ENCODE measurements at places on chromosomes 1 and 21.

GRCh38 chr1:82778612-82779011, 977.9 kb downstream of the ADGRL2 start:
- DNase-seq, result no peak

DNA sequence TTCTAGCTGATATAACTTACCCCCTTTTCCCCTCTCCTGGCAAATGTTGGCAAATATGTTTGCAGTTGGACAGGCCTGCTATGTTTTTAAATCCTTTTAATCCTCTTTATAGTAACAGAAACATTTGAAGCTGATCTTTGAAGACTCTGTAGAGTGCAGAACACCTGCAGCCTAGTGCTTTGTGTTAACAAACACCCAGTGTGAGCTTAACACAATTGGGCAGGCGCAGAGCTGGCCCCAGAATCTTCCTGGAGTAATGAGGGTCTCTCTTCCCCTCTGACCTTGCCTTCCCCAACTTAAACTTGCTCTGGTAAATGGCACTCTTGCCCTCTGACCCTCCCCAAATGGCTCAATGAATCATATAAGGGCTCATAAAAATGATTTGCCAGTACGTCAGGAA, 247.9 kb upstream of the LYPLAL1 start:
- no peak for DNase-seq

- no peak for DNase-seq
These were observed 59.5 kb downstream of the KCNN3 start for GRCh38 chr1:154810571-154810970.

- DNase-seq, result no peak
These were observed 90.1 kb upstream of the IRF2BP2 start for GRCh38 chr1:234699795-234700665.

DNA sequence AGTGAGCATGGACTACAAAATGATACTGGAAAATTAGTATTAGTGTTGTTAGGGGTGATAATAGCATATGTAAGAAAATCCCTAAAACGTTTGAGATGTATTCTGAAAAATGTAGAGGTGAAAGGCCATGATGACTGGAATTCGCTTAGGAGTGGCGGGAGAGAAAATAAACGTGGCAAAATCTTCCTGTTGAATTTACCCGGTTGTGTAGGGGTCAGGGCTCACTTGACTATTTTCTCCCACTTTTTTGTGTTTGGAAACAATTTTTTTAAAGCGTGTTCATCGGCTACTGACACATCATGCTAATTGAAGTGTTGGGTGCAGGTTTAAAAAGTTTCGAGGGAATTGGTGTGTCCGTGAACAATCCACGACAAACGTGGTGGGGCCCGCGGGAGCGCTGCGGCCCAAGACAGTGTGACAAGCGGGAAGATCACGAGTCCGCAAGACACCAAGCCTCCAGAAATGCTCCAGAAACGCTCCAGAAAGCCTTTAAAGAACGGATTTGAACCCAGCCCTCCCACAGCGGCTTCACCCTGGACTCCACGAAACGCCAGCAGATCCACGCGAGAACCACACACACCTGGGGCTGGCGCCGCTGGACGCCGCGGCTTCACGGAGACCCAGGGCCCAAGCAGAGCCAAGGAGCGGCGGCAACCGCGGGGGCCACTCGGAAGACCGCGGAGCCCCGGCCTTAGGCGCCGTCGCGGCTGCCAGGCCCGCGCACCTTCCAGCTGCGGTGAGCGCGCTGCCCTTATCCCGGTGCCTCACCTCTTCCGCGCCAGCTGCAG, 573 bp downstream of the PSMG1 start:
- DNase-seq, result no peak

DNA sequence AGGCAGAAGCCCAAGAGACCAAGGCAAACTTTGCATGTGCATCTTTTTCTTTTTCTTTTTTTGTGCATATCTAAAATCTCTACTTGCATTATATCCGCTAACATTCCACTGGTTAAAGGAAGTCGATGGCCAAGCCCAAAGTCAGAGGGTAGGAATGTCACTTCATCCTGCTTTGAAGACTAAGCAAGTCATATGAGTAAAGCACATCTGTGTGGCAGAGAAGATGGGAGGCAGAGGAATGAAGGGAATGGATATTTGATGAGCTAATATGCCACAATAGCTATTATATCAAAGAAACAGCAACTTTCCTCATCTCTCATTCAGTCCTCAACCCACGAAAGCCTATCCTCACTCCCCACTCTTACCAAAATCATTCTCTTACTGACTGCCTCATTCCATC, 59.3 kb downstream of the RNF220 start:
- no peak for DNase-seq

DNA sequence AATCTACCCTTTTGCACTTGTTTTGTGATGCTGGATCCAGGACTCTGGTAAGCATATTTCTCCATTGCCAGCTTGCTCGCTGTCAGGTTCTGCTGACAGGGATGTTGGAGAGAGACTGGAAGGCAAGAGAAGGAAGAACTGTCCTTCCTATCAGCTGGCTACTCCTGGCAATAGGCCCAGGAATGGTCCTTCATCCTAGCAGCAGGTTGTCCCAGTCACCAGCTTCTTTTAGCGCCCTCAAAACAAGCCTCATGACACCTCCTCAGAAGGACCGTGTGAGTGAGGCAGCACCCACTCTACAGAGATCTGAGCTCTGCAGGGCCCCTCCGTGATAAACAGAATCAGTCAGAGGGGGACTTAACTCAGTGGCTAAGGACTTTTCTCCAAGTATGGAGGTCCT, 33.1 kb upstream of the SLAMF9 start:
- DNase-seq, result no peak
